ENCODE measurements at places on chromosomes 1 and 21.

GRCh38 chr1:7107109-7107830 is 322.0 kb downstream of the CAMTA1 start:
- DNase-seq = no peak

GRCh38 chr1:61362351-61362750 is 280.0 kb downstream of the NFIA start:
- no peak for DNase-seq

DNA sequence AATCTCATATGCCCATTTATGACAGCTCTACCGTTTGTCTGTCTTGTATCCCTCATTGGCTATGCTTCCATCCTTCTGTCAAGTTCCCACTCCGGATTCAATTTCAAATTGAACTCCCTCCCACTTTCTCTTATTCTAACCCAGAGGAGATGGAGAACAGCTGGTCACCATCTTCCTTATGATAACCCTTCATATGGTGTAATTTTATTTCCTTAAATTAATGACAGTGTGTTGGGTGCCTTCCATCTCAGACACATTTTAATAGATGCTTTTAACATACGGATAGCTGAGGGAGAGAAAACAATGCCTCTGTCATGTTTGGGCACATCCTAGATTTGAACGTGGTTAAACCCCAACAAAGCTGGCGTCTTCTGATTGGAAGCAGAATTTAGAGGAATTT is 103.0 kb upstream of the PLXNA2 start:
- DNase-seq = no peak

GRCh38 chr1:57115030-57115614 is 149.3 kb upstream of the C8B start:
- DNase-seq = no peak

DNA sequence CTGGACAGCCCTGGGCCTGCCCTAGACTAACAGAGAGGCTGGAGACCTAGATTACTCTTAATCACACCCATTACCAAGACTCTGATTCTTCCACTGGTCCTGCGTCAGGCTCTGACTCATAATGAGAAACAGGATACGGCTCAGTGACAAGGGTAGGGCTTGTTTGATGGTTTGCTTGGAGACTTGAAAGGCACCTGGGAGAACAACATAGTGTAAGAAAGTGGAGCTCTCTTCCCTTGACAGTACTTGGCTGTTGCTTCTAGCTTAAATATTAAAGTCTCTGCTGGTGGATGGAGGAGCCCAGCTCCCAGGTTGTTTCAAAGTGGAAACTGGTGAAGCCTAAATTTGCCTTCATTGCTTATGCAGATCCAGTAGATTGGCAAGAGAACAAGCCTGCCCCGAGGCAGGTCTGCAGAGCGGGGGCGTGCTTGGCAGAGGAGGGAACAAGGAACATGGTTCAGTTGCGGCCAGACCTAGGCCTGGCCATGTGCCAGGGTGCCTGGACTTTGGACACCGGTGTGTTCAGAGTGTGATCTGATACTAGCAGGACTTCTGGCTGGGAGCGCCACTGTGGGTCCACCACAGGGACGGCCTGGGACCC is 480.6 kb downstream of the CAMTA1 start:
- no peak for DNase-seq

GRCh38 chr1:55512466-55512865 is 297.3 kb upstream of the USP24 start:
- no peak for DNase-seq

GRCh38 chr1:22347854-22348760 is 103.5 kb upstream of the ZBTB40 start:
- no peak for DNase-seq

GRCh38 chr1:84442256-84442655 is 36.8 kb upstream of the RPF1 start:
- DNase-seq = no peak

GRCh38 chr1:158290321-158290844 is 660 bp downstream of the CD1C start:
- DNase-seq = no peak

DNA sequence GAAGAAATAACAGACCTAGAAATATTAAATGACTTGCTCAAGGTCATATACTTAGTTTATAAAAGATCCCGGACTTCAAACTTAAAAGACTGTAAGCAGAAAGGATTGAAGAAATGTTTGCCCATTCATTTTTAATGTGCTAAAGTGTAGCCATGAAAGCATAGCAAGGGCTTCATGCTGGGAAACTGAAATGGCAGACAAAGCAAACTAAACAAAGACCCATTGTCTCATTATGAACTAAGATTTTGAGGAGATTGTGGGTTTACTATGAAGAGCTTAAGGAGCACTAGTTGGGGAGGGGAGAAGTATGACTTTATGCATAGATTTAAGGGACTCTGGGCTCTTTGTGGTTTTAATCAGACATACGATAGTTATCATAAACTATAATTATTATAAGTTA is 26.3 kb downstream of the ADAMTS1 start:
- no peak for DNase-seq

- peak; percentile 2 for DNase-seq
Measured at GRCh38 chr1:231734417-231734816, 107.8 kb downstream of the DISC1 start.

GRCh38 chr1:221806236-221806635 is 64.3 kb upstream of the DUSP10 start:
- no peak for DNase-seq

- no peak for DNase-seq
Measured at GRCh38 chr1:56303805-56304204, 275.6 kb downstream of the PLPP3 start.

DNA sequence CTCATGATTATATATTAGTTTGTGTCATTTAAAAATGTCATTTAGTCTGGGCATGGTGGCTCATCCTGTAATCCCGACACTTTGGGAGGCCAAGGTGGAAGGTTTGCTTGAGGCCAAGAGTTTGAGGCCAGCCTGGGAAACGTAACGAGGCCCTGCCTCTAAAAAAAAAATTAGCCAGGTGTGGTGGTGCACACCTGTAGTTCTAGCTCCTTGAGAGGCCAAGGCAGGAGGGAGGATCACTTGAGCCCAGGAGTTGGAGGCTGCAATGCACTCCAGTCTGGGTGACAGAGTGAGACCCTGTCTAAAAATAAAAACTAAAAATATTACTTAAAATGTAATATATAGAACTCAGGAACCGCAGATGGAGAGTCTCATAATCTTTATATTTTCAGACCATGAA is 34.6 kb downstream of the RUNX3 start:
- DNase-seq = no peak

GRCh38 chr21:36613059-36613458 is 85.9 kb upstream of the SIM2 start:
- no peak for DNase-seq

DNA sequence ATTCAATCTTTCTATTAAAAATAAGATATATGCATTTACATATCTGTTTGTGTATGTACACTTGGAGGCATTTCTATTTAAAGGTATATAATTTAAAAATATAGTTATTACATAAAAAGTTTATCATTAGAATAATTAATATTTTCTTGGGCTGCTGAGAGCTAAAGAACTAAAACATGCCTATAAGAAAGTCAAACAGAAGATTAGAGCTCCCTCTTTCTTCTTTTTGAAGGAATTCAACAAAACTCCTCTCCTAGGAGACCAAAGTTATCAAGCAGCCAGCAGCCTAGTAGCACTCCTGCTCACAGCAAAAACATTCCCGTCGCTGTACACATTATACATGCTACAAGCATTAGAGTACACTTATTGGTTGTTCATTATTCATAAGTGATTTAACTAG is 216.4 kb downstream of the VAV3 start:
- DNase-seq = no peak

DNA sequence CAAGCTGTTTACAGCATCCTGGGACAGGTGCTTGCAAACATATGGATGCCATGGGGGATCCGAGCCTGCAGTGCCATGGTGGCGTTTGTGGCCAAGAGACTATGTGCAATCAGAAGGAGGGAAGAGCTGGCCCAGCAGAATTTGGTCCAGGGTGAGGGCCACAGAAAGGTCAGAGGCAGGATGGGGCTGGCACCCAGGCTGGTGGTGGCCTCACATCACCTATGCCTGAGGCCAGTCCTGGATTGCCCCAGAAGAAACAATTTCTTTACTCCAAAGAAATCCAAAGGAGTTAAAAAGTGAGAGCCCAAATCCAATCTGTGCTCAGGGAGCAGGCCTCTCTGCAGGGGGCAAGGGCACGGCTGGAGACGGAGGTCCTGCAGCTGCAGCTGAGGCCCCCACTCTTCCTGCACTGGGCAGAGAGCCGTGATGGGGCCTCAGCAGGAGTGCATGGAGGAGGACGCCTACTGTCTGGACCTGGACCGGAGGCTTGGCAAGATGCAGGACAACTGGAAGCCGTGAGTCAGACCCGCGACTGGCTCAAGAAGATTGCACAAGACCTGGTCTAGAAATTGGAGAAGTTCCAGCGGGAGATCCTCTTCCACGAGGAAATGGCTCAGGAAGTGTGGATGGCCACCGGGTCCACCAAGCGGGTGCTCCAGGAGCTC is 163.5 kb downstream of the RYR2 start:
- no peak for DNase-seq

DNA sequence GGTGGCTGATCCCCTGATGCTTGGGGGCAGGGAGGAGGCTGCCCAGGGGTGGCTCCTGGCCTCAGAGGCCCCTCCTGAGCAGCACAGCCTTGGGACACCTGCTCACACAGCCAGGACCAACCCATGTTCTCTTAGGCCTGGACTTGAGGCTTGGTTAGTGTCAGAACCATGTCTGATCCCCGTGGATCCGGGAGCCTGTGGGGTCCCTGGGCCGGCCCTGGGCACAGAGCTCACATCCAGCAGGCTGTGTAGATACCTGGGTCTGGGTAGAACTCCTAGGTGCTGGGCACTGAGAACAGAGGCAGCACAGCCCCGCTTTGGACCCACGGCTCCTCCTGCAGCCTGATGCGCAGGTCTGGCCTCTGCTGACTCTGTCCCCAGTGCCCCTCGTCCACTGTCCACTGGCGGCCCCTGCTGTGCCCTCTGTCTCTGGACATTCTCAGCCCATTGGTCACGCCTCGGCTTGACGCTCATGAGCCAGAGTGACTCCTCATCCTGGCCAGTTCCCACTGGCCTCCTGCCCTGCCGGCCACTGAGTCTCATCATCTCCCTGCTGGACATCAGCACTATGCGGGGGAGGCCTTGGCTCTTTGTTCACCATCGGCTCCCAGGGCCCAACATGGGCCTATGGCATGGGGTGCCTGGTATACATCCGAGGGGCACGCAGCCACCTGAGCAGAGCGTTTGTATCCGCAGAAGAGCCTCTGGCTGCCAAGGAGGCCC is 70.2 kb downstream of the TRIM11 start:
- no peak for DNase-seq

DNA sequence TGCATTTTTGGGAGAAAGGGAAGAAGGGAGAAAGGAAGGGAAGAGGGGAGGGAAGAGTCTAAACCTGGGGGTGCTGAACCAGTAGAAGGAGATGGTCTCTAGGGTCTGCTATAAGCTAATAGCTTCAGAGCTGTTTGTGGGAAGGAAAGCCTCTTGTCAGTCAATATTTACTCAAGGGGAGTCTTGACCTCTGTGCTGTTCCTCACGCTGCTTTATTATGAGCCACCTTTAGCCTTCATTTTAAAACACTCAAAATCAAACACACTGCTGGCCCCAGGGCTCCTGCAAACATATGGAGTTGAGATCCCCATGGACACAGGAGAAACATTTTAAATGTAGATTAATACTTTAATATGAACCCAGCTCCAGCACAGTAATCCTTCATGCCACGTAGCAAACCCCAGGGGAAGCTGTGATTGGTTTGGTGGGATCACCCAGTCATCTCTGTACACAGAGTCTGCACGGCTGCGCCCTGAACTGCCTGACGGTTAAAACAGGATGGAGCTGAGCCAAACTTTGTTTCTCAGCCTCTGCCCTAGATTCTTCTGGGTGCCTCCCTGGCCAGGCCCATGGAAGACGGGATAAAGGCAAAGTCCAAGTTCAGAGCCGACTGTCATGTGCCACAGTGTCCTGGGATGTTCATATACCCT is 40.2 kb upstream of the VWA5B1 start:
- DNase-seq = peak; percentile 40

- no peak for DNase-seq
Measured at GRCh38 chr1:112146201-112146715, 156.8 kb upstream of the KCND3 start.

GRCh38 chr21:33998402-33998801 is 75.0 kb upstream of the MRPS6 start:
- no peak for DNase-seq

GRCh38 chr1:1591452-1591851 is 8.5 kb downstream of the FNDC10 start:
- DNase-seq = no peak

DNA sequence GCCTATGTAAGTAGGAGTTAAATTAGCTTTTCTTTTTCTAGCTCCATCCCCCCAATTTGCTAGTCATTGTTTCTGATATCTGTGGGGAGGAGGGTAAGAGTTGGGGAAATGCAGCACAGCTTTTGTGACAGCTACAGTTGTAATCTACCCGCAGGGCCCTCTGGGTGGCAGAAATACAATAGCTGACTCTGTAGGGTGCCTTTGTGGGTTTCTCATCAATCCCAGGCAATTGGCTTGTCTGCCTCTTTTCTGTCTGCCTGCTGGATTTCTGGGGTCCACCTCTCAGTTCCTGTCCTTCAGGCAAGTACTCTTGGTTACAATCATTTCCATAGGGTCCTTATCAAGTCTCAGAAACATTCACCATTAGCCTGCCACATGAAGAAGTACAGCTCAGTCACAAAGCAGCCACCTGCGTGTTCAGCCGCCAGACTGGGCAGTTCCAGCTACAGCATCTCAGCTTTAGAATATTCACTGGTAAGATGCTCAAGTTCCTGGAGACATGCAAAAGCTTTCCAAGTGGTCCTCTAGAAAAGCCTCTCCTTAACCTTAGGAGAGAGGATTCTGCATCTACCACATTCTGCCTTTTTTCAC is 19.2 kb upstream of the SLC44A5 start:
- DNase-seq = no peak

DNA sequence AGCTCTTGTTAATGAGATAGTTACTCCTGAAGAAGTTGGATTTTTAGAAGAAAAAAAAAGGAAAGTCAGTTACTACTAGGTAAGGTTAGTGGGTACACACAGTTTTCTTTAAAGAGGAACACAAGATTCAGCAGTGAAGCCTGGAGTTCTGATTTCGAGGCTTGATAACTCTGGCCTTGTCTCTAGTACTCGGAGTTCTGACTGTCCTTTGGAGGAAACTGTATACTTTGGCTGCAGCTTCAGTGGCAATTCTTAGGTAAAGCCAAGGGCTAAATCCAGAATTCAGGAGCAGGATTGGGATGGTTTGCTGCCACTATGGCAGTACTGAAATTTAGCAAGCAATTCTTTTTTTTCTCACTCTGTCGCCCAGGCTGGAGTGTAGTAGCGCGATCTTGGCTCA is 9.2 kb downstream of the ACADM start:
- DNase-seq = no peak

Data from activated CD4-positive, alpha-beta T cell treated with anti-CD3 and anti-CD28 coated beads, Interleukin-2, amount 50 U/mL, for 48 hours (primary cell).